ENCODE measurements at places on chromosomes 6 and 20.
A peak's percentile ranks its signal among the peaks of the same experiment; 100 is the strongest.

GRCh38 chr6:154960299-154960843 lies 34.7 kb upstream of the TIAM2 start:
- no peak for DNase-seq

GRCh38 chr6:11606332-11606731 lies 68.8 kb downstream of the TMEM170B start:
- DNase-seq: no peak

- no peak for DNase-seq
Observed at GRCh38 chr6:46961232-46961631, 39.5 kb upstream of the ADGRF5 start.

GRCh38 chr6:41697861-41698781 lies 37.3 kb downstream of the TFEB start:
- no peak for DNase-seq

GRCh38 chr6:13486679-13487121 lies 700 bp downstream of the GFOD1 start:
- DNase-seq: peak; percentile 59

DNA sequence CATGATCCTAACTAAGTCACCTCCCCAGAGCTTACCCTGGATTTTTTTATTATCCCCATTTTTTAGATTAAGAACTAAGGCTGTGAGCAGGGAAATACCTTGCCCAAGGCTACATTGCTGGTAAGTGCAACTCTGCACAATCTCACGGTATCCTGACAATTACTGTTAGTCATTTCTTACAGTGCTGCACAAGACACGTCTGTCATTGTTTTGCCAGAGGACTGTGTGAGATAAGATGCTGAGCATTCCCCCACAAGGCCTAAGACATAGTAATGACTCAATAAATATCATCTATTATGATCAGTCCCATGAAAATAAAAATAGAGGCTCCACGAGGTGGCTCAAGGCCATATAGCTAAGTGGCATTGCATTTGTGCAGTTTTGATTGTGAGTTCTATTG lies 21.0 kb downstream of the PFDN4 start:
- no peak for DNase-seq

GRCh38 chr6:21149470-21149869 lies 444.1 kb upstream of the SOX4 start:
- no peak for DNase-seq

GRCh38 chr6:105207524-105208269 lies 27.9 kb upstream of the POPDC3 start:
- DNase-seq: no peak

DNA sequence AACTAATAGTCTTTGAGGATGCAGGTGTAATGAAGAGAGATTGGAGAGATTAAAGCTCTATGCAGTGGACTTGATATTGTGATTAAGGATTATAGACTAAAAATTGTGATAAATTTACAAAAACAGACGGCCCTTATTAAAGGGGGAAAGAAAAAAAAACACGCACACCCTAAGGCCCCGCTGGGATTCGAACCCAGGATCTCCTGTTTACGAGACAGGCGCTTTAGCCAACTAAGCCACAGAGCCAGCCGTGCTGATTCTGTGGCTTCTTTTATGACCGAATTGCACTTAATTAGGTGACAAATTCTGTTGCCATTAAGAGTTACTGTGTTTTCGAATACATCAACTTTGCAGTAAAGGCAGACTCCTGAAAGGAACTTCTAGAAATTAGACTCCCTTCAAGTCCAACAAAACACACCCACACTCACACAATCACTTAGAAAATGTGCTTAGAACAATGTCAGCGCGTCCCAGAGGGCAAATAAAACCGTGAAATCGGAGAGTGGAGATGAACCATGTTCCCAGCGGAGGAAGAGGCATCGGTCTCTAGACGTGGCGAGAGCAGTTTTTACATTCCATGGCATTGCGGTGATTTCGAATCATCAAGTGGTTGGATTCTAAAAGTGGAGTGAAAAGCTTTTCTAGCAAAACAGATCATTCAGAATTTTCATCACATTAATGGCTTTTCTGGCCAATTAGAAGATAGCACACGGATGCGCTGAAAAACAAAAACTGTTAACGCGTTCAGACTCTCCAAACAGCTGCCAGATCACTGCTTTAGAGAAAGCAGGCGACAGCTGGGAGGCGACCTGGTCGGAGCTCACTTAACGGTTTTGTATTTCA lies 122.6 kb downstream of the GPX5 start:
- peak; percentile 66 for DNase-seq

DNA sequence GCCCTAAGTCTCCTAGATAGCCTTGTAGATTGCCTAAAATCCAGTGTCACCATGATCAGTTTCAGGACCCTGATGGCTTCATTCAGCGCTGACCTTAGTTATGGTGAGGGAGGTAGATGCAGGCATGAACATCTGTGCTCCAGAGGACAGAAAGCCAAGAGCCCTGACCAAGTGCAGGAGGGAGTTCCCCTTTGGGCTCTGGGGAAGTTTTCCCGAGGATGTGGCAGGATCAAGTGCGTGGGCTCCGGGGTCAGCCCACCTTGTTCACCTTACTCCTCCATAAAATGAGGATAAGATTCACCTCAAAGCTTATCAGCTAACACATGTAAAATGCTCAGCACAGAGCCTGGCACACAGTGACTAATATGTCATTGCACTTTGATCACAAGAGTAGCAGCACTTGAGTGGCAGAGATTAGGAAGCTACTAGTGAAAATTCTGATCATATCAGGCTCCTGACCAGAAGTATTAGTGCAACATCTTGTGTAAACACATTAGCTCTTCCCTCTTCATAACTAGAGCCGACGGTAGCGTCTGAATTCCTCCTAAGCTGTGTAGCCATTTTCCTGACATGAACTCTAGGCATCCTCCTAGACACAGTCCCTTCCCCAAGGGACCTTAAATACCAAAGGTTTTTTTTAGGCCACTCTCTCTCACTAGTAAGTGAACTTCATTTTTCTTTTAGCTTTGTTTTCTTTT lies 125.2 kb downstream of the SULF2 start:
- no peak for DNase-seq

DNA sequence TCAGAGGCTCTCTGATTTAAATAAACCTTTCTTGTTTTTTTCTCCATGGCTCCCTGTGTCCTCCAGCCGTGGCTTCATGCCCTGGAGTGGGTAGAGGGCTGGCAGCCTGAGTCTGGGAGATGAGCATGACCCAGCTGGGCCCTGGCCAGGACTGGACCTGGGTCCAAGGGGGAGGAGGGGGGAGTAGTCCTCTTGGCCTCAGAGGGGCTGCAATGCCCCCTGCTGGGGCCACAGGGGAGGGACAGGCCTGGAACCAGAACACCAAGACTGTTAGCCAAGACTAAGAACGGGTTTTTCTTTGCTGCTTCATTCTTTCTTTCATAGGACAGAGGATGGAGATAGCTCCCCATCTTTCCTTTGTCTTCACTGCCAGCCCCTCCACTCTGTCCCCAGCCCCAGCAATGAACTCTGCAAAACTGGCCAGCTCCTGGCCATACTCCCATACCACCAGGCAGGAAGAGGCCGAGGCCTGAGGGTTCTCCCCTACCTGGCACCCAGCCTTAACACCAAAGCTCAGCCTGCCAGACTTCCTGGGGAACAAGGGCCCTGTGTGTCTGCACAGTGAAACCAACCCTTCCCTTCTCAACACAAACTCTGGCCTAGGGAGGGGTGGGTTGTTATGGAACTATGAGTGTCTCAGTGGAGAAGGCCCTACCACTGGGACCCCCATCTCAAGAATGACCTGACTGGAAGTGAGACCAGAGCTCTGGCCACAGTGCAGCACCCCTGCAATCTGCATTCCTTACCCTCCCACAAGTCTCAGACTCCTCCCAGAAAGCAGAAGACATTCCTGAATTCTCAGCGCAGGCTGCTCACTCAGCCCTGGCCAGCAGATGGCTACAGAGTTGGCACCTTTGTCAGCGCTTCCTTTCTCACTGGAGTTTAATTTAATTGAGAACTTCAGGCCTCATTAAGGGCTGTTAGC lies 11.0 kb downstream of the SLC29A1 start:
- no peak for DNase-seq

DNA sequence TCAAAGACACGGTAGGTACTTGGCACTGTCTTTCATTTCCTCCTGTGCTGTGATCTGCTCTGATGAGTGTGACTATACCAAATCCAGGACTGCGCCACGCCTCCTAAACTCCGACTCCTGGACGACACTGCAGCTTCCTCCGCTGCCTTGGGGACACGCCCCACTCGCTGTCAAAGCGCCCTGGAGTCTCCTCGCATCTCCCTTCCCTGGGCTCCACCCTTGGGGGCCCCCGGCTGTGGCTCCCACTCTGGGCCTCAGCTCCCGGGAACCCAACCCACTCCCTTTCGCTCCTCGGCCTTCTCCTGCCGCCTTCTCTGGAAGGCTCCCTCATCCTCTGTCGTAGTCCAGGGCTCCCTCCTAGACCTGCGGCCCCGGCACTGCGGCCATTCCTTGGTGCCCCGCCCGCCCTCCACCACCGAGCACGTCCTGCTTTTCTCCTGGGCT lies 61.2 kb downstream of the RSPH3 start:
- peak; percentile 16 for DNase-seq

DNA sequence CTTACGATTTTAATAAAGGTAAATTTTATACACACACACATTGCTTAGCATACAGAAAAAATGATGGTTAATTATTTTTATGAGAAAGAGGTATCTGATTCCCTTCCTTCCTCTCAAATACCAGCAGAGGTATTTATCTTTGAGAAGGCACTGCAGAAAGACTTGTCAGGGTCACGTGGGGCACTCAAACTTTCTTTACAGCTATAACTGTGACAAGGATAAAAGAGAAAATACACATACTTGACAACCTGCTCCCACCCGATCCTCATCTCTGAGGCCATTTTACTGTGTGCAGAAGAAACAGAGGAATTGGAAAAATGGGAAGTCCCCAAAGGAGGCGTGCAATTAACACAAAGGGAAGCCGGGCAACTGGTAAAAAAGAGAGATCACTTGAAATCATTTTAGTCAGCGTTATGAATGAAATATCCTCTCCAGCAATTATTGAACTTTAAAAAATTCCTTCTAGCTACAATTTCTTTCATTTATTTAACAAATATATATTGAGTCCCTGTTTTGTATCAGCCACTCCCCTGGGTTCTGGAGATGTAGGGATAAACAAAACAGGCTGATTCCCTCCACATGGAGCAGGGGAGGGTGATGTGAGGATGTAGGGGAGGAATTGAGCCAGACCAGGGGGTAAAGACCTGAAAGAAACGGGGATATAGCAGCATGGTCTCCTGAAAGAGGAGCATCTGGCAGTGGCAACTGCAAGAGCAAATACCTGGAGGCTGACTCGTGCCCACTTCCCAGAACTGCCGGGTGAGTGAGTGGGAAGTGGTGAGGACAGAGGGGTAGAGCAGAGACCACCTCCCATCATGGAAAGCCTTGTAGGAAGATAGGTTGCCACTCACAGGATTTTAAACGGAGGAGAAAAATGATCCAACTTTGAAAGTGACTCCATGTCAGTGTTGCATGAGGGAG lies 510.3 kb downstream of the KIF16B start:
- DNase-seq: no peak

Measured in stimulated activated CD4-positive, alpha-beta T cell treated with anti-CD3 and anti-CD28 coated beads, Interleukin-12 subunit alpha, Interleukin-12 subunit beta, amount 100 ng/mL, for 4 hours (primary cell).